Activated T-helper 1 cell treated with anti-CD3 and anti-CD28 coated beads, Interleukin-2, amount 50 U/mL, for 16 hours (primary cell): ENCODE measurements at places on chromosomes 5 and 9.

GRCh38 chr5:95256991-95257390, 27.9 kb downstream of the MCTP1 start:
- no peak for DNase-seq

GRCh38 chr9:116075191-116075590, 78.4 kb upstream of the PAPPA start:
- DNase-seq, result no peak

DNA sequence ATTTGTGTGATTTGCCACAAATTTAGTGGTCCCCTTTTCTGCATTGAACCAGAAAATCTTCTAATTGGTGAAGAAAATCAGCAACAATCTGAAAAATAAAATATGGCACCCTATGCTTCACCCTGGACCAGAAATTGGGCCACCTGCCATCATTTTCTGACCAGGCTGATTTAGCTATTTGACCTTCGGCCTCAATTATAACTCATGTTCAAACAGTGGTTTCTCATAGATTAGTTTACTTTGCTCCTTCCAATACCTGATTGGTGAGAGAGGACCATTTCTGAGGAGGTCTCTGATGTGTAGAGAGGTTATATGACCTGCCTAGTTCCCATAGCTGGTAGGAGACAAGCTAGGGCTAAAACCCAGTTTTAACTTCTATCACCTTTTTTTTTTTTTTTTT, 59.0 kb downstream of the PTTG1 start:
- DNase-seq, result no peak

GRCh38 chr9:29968831-29969230, 2395.6 kb upstream of the C9orf72 start:
- no peak for DNase-seq

- no peak for DNase-seq
Observed at GRCh38 chr9:132702254-132702653, 32.0 kb downstream of the GTF3C4 start.

- no peak for DNase-seq
Observed at GRCh38 chr5:85681871-85682270, 935.9 kb upstream of the COX7C start.

GRCh38 chr5:148826739-148827070, 294 bp downstream of the ADRB2 start:
- DNase-seq, result no peak

DNA sequence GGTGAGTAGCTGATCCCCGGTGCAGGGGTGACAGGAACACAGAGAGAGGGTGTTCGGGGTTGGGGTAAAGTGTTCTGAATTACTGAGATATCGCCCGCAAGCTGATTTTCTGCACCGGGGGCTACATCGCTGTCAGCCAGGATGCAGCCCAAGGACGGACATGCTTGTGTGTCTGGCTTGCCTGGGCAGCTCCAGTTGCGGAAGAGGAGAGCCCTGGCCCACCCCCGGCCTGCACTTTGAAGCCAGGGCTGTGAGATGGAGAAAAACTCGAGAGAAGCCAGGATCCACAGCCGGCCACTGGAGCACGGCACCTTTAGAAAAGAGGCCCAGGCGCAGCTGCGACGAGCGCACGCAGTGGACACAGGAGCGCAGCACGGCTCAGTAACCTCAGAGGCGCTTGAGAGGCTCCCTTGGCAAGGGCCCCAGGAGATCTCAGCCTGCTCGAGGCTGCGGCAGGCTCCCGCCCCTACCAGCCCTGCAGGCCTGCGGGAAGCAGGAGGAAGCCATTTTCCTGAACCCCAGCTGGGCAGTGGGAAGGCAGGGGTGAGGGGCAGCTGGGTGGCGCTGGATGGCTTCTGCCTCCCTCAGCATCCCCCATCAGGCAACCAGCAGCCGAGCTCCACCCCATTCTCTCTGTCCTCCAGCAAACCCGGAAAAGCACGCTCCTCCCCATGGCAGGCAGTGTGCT, 59.2 kb downstream of the C9orf50 start:
- DNase-seq, result no peak

- DNase-seq, result no peak
Observed at GRCh38 chr5:114412510-114413171, 50.8 kb downstream of the KCNN2 start.

DNA sequence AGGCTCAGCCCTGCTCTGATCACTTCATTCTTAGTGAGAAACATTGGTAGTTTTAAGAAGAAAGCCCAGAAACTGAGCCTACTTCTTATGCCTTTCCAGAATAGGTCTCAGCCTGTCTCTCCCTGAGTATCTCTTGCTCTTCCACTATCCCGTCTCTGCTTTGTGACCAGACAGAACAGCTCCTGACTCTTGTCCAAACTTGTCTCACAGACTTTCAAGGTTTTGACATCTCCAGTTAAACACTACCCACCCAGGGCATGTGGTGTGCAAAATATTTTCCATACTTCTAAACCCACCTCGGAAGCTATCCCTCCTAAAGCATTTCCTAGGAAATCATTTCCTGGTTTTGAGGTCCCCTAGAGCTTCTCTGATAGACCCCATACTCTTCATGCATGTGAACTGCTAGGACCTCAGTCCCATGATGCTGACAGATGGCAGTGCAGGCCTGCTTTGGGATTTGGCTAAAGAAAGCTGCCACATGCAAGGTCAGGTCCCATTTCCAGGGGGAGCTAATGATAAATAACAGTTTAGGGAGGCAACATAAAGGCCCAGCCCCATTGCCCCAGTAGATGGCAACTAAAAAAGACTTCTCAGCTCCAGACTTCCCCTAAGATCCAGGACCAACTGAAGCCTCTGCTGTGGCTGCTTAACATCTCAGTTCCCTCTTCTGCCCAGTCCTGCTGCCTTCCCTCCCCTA, 211.5 kb downstream of the MED10 start:
- DNase-seq, result no peak

- no peak for DNase-seq
Observed at GRCh38 chr5:169811023-169811422, 169.3 kb downstream of the INSYN2B start.

DNA sequence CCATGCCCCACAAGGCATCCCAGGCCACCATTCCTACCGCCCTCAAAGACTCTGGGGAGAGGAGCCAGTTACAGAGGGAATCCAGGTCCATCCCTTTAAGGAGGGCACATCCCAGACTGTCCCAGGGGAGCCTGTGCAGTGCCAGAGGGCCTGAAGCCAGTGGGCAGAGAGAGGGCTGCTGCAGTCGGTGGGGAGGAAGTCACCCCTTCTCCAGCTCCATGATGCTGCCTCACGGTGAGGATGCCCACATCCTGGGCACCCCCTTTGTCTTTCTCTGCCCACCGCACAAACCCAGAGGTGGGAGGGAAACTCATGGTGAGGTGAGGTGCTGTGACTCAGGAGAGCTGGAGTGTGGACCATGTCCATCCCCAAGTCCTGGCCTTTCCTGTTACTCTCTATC, 26.2 kb upstream of the ANKRD33B start:
- no peak for DNase-seq

DNA sequence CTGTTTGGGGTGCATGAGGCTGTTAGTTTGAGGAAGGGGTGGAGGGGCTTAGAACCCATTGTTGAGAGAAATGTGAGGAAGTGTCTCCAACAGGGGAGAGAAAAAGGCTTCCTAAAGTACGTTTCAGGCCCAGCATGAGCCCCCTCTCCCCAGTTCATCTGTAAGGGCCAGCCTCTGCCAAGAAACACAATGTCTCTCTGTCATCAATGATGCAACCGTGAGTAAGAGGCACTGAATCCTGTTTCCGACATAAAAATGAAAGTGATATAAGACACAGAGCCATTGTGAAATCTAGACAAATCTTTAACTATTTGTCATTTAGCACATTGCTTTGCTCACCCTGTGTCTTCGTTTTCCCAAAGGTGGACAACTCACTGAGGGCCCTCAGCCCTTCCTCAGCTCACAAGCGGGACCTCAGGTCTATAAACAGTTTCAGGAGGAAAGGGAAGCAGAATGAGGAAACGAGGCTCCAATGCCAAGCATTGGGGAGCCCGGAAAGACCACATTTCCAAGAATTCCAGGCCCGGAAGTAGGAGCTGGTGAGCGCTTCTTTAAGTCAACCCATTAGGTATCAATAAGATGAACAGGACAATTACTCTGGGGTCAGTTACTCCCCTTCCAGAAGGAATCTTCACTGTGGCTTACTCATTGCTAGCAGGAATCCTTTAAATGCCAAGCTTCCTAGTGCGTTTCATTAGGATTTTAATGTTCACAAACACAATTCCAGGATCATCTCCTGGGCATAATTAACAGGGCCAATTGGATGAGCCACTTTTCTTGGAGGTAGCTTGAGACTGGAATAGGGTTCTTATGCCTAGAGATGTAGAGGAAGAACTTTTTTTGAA, 59.0 kb upstream of the KLF4 start:
- no peak for DNase-seq

- no peak for DNase-seq
Observed at GRCh38 chr9:135494791-135495559, 5.5 kb upstream of the MRPS2 start.

- no peak for DNase-seq
Observed at GRCh38 chr9:105479846-105480245, 32.0 kb downstream of the FSD1L start.

DNA sequence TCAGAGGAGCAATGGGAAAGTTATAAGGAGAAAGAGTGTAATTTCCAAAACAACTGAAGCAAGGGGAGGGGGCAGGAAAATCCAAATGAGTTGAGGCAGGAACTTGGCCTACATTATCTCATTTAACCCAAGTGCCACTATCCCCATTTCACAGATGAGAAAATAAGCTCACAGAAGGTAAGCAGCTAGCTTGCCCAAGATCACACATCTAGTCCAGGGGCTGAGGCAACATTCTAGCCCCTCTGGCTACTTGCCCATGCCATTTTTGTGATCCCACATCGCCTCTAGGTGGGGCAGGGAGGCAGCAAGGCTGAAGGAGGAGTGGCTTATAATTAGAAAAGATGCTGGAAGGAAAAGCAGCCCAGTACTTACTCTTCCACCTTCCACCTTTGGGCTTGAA, 2.6 kb upstream of the PSIP1 start:
- DNase-seq, result no peak

DNA sequence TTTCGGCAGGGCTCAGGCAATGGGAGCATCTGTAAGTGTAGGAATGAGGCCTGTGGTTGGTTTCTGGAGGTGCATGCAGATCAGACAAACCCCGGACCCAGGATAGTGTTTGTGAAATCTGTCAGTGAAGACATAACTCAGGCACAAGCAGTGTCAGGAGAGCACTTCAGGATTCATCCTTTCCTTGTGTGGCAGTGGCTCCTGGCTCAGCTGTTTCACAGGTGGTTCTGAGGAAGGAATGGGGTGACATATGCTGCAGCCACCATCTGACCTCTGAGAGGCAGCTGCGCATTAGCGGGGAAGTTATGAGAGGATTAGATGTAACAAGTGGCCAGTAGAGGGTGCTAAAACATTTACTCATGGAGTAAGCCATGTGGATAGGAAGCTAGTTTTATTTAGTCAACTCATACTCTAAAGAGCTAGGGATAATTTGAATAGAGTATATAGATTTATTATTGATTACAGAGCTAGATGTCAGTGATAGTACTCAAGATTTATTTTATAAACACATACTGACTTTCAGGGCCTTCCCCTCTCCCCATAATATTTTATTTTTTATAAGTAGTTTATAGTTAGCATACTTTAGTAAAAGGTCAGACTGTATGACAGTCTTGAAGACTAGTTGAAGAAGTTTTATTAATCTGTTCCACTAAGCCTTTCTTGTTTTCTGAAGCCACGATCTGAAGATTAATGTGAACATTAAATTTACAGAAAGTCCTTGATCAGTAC, 28.4 kb downstream of the NNT start:
- DNase-seq, result no peak

- DNase-seq, result no peak
Observed at GRCh38 chr5:59007460-59008063, 424.7 kb downstream of the RAB3C start.

- DNase-seq, result no peak
Observed at GRCh38 chr5:38051711-38052511, 206.4 kb upstream of the EGFLAM start.
